ENCODE measurements at places on chromosomes 4 and X.

- DNase-seq = no peak
These were observed 9.8 kb upstream of the BCOR start for GRCh38 chrX:40107291-40108161.

DNA sequence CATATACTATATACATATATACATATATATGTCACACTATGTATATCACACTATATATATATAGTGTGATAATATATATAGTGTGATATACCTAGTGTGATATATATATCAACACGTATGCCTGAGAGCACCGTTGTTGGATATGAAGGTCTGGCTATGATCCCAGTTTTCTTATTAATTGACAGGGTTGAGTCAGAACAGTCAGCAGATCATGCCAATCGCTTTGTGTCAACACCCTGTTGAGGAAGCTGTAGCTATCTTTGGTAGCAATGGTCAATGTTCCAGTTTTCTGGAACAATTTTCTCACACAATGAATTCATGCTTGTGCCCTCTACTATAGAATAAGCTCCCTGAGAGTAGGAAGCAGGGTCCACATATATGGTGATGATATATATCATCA is 496.0 kb upstream of the AGA start:
- no peak for DNase-seq

DNA sequence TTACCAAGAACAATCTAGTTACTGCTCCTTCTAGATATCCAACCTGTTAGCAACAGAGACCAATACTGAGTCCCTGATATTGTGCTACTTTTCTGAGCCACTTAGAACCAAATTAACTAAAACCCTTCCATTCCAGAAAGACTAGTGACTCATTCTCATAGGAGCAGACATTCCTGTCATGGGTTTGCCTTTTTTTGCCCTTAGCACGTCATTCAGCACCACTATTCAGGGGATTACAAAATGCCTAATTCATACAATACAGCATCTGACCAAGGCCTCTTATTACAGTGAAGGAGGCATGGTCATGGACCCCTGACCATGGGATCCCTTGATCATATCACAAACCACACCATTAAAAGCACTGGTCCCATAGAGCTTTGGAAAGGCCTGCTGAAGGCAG is 123.8 kb upstream of the CXCL13 start:
- DNase-seq = no peak

GRCh38 chrX:119189595-119189994 is 46.5 kb upstream of the PGRMC1 start:
- no peak for DNase-seq

- no peak for DNase-seq
These were observed 169.9 kb upstream of the NDP start for GRCh38 chrX:44143061-44143602.
